ENCODE measurements at places on chromosomes 7 and 10. TPM values are rescaled to one million over a fixed set of nuclear protein-coding genes. Genes with fewer than 3 reads are reported as not detected.

The NUDT13 gene
- 4.2 TPM for total RNA-seq

The ZNF32 gene
- total RNA-seq = 17.6 TPM

The NPTX2 gene
- total RNA-seq = 0.17 TPM

The PSTK gene
- total RNA-seq = 4.3 TPM

The BLOC1S2 gene
- total RNA-seq = 92.9 TPM

The MSMB gene
- not detected for total RNA-seq

The CCDC6 gene
- 31.0 TPM for total RNA-seq

The HMX2 gene
- total RNA-seq = not detected

The DRGX gene
- total RNA-seq = not detected

The CHCHD3 gene
- total RNA-seq = 80.7 TPM

The ZNF655 gene
- total RNA-seq = 58.6 TPM

The HEPACAM2 gene
- total RNA-seq = not detected

The VSTM4 gene
- total RNA-seq = 0.39 TPM

The CDK14 gene
- total RNA-seq = 0.56 TPM

The TLX1 gene
- not detected for total RNA-seq

The VPS26A gene
- 45.7 TPM for total RNA-seq

The WAPL gene
- total RNA-seq = 14.6 TPM

The C10orf62 gene
- not detected for total RNA-seq

The SPDYE2B gene
- not detected for total RNA-seq

The CDH23 gene
- 3.9 TPM for total RNA-seq

The TUBAL3 gene
- 0.33 TPM for total RNA-seq

The HYCC1 gene
- total RNA-seq = 21.2 TPM

The LGI1 gene
- total RNA-seq = not detected

The ENO4 gene
- 0.59 TPM for total RNA-seq

The SNCG gene
- total RNA-seq = 12.8 TPM

The GCK gene
- not detected for total RNA-seq

The FLNC gene
- 7.3 TPM for total RNA-seq

The SRRM3 gene
- total RNA-seq = 8.7 TPM

The CACNB2 gene
- not detected for total RNA-seq

The CYP17A1 gene
- not detected for total RNA-seq

The RHOBTB1 gene
- total RNA-seq = 9.6 TPM

The MSS51 gene
- total RNA-seq = 0.62 TPM

The DENND11 gene
- total RNA-seq = 4.9 TPM

The TRIM50 gene
- total RNA-seq = not detected

The GALNT17 gene
- total RNA-seq = not detected

The GPR26 gene
- not detected for total RNA-seq

Measured in A549 treated with ZK216348 at 1 μM for 4 hours (cell line).